Neural crest cell (in vitro differentiated cells): ENCODE measurements at places on chromosomes 4 and X.

GRCh38 chrX:129522184-129523078, 859 bp downstream of the SMARCA1 start:
- DNase-seq = peak; percentile 46

DNA sequence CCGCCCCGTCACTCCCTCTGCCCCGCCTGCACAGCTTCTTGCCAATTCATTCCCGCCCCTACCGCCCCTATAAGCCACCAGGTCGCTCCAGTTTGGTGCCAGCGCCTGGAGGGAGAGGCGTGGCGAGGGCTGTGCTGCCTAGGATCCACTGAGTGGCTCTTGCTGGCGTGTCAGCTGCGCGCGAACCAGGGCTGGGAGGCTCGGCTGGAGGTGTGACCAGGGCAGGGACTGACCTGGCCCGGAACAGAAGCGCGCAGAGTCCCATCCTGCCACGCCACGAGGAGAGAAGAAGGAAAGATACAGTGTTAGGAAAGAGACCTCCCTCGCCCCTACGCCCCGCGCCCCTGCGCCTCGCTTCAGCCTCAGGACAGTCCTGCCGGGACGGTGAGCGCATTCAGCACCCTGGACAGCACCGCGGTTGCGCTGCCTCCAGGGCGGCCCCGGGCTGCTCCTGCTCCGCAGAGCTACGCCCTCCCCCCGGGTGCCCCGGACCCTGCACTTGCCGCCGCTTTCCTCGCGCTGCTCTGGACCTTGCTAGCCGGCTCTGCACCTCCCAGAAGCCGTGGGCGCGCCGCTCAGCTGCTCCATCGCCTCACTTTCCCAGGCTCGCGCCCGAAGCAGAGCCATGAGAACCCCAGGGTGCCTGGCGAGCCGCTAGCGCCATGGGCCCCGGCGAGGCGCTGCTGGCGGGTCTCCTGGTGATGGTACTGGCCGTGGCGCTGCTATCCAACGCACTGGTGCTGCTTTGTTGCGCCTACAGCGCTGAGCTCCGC, at the start of gene GPR78:
TSS of gene GPR78 (plus strand) at position 72 of the 773 bp plus-strand sequence. CDS start at position 663, 591 bp downstream.
- peak; percentile 85 for DNase-seq

GRCh38 chr4:2958446-2958845, 4.8 kb downstream of the NOP14 start:
- DNase-seq = no peak

DNA sequence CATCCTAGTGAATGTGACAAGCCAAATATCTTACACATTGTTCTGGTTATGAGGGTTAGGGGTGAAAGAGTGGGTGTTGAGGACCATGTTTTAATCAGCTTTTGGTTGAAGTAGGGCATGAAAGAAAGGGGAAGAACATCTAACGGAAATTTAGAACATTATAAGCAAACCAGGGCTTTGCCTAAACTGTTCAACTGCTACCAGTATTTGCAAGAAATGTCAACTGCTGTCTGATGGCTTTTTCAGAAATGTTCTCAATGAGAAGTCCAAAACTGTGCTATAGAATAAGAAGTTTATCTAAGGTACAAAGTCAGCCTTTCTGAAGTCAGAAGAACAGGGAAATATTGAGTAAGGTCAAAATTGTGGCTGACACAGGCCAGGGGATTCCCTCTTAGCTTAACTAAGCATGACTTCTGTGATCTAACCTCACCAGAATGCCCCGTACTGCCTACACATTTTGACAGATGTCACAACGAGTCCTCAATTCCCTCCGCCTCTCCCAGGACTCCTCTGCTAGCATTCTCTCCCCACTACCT, 67.1 kb downstream of the DTHD1 start:
- DNase-seq = no peak

DNA sequence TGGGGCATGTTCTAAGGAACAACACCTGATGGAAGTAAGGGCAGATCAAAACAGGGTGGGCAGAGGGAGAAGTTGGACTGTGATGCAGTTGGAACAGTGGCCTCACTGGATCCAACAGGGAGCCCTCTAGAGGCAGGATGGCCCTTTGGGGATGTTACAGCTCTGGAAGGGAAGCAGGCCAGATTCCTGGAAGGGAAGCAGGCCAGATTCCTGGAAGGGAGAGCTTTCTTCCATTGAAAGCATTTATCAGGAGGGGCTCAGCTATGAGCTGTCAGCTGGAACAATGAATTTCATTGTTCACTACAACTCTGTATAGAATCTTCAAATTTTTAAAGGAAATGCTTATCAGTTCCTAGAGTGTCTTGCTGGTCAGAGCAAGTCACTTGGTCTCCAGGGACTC, 17.7 kb downstream of the IL15 start:
- DNase-seq = peak; percentile 16

GRCh38 chr4:105432438-105432837, 41.4 kb downstream of the PPA2 start:
- no peak for DNase-seq
